Foreskin keratinocyte (primary cell): ENCODE measurements at places on chromosomes 2 and 18.
A peak's percentile ranks its signal among the peaks of the same experiment; 100 is the strongest.

GRCh38 chr2:239574434-239575156 lies 173.8 kb upstream of the HDAC4 start:
- no peak for DNase-seq

- DNase-seq = no peak
Observed at GRCh38 chr2:115624332-115624731, 1181.9 kb downstream of the DPP10 start.

DNA sequence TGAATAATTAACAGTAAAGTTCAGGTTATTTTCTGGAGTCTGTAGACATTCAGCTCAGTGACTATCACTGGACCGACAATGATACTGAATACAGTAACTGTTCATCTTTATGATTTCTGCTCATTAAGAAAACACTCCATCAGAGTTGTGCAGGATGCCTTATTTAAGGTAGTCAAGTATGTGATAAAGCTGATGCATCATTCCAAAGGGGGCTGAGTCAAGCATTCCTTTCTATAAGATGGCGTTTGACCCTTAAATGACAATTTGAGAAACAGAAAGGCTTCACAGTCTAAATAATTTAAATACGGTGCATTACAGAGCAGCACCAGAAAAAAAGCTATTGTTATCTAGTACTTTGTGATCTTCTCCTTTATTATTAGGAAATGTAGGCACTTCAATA lies 131.1 kb downstream of the CDH2 start:
- no peak for DNase-seq

DNA sequence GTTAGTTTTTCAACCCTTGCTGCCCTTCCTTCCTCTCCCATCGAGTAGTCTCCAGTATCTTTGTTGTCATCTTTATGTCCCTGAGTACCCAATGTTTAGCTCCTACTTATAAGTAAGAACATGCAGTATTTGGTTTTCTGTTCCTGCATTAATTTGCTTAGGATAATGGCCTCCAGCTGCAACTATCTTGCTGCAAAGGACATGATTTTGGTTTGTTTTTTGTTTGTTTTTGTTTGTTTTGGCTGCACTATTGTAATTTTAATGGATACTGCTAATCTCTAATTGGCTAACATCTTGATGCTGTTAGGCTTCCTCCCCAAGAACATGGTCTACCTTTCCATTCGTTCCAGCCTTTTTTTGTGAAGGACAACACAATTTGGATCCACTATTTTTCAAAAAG lies 31.2 kb upstream of the HNRNPLL start:
- no peak for DNase-seq

DNA sequence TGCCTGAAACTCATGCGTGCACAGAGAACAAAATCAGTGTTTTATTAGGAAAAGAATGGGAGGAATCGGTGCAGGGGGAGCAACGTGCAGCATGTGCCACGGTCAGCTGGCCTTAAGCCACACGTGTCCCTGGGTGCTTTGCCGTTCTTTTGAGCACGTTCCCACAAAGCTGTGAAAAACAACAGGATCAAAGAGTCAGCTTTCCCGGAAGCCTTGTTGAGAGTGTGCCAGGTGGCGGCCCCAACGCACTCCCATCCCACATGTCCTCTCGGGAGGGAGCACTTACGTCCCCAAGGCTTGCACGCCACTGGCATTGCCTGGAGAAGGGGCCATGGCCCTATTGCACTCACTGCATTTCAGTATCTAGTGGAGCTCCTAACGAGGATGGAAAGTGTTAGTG lies 511.2 kb downstream of the EIPR1 start:
- no peak for DNase-seq

- no peak for DNase-seq
Observed at GRCh38 chr2:98899041-98899702, 36.9 kb downstream of the CRACDL start.

- no peak for DNase-seq
Observed at GRCh38 chr18:45133276-45133675, 452.6 kb downstream of the SETBP1 start.

DNA sequence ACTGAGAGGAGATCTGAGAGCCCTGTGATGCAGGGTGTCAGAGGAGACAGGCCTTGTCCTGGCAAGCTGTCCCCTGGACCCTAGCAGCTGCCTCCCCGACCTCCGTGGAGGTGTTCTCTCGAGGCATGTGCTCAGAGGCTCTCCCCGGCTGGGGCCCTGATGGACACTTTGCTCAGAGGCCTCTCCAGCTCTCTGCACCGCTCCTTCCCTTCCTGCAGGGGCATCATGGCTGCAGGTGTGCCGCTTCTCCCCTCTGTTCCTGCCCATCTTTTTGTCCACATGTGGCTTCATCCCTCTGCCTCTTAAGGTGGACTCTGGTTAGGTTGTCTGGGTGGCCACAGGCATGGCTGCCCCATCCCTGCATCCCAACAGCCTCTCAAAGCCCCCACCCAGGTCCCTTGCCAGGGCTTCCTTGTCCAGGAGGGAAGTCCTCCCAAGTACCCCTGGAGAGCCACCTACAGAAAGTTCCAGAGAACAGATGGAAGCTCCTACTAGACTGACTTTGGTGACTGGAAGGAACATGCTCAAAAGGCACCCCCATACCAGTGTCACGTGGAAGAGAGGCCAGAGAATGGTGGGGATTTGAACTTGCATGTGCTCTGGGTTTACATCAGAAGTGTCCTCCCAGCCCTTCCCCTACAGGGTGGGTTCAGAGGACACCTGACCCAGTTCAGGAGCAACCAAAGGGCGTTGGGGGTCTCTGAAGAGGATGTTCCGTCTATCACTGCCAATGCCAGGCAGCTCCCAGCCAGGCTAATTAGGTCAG lies 120.4 kb downstream of the KLHL29 start:
- no peak for DNase-seq

DNA sequence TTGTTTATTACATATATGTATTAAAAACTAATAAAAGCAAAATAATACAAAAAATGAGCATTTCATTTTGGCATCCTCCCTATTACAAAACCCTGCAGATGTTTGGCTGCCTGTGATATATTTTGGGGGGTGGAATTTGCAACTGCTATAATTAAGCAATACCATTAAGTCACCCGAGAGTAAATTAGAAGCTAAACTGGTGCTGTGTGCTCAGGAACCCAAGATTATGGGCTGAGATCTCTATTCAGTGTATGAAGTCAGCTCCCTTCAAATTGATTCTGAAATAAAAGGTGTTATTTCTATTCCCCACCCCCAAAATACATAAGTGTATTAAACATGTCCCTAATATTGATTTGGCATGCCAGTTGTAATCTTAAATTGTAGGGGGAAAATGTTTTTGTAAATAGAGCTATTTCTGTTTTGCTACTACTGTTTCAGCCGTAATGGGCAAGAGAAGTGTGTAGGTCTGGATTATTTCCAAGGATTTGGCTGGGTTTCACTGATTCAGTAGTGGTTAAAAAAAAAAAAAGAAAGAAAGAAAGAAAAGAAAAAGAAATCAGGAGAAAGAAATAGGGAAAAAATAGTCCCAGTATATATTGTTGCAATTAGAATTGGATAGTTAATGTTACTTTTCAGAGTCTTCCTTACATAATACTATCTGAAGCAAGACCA lies 110.9 kb downstream of the SS18 start:
- no peak for DNase-seq

GRCh38 chr2:105447476-105447875 lies 48.6 kb upstream of the FHL2 start:
- peak; percentile 53 for DNase-seq

GRCh38 chr2:37091873-37092272 lies 7.6 kb downstream of the GPATCH11 start:
- DNase-seq = no peak

DNA sequence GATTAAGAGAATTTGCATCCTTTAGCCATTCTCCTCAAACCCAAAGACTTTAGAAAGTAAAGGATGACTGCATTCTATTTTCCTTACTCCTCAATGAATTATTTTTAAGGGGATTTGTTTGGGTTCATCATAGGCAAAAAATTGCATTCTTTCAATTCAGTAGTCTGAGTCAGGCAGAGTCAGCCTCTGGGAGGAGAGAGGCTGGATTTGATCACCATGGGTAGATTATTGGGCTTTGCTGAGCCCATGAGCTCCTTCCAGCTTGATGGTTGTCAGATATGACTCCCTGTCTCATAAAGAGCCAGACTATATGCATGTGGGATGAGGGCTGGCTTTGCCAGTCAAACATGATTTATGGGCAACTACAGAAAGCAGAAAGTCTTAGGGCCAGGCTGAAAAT lies 101.2 kb downstream of the KCNS3 start:
- peak; percentile 19 for DNase-seq

DNA sequence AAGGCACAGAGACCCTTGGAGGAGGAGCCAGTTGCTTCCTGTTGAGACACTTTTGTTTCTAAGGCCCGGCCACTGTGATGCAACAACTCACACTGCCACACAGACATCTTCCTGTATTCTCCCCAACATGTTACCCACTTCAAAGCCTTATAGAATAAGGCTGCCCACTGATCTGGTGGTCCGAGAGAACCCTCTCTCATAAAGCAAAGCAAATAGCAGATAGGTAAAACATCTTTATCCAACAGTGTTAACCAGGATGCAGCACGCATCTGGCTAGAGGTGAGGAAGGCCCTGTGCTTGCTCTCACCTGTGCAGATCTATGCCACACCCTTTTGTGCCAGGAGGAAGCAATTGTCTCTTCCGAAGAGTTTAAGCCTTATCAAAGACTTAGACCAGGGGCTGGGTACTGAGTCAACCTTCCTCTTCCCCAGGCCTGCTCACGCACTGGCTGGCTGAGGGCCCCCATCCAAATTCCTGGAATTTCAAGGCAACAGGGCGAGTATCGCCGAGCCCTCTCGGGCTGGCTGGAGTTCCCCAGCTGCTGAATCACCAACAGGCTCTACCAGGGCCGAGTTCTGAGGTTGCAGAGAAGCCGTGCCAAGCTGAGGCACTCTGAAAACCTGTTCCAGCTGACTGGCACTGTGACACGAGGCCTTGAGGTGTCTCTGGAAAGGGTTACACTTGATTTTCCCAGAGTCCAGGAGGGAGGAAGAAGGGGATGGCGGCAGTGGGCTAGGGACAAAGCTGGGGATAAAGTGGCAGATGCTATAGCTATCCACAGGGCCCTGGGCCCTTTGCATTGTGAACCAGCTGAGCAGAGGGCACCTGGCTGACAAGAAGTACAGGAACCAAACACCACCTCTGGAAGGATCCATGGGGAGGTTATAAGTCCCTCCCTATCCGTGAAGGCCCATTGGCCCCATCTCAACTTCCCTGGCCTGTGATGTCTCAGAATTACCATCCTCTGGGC lies 29.3 kb downstream of the TGFA start:
- DNase-seq = peak; percentile 98

GRCh38 chr2:85647823-85648526 lies 20.0 kb downstream of the SFTPB start:
- no peak for DNase-seq

GRCh38 chr2:49049161-49049560 lies 105.2 kb downstream of the FSHR start:
- DNase-seq = no peak

DNA sequence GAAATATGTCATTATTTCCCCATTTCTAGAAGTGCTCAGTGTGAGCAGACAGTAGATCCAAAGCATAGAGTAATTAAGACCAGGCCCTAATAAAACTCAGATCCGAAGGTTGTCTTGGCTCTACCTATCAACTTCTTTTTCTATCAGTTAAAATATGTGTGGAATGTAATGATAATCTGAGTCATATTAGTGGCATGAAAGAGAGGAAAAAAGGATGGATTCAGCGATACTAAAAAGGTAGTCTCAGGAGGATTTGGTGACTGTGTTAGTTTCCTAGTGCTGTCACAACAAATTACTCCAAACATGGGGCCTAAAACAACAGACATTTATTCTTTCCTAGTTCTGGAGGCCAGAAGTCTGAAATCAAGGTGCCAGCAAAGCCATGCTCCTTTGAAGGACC lies 103.7 kb upstream of the NABP1 start:
- no peak for DNase-seq

- DNase-seq = no peak
Observed at GRCh38 chr2:121794233-121794632, 38.8 kb downstream of the TSN start.

GRCh38 chr2:191023235-191023679 lies 9.3 kb upstream of the STAT1 start:
- DNase-seq = no peak

DNA sequence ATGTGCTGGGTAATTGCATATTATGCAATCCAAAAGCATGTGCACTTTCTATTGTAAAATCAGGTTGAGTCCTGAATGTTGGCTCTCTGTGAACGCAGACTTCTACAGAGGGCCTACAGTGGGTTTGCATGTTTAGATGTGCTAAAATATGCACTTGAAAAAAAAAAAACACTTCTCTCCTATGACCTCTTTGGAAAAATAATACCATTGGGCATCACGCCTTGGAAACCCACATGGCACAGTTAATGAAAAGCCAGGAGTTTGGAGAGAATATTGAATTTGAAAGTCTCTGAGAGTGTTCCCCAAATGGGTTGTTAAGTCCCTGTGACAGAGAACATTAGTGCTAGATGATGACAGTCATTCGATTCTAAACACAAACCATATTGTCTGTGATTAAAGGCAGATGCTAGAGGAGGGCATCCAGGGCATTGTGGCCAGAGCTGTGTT lies 710.4 kb upstream of the PIK3C3 start:
- DNase-seq = no peak

DNA sequence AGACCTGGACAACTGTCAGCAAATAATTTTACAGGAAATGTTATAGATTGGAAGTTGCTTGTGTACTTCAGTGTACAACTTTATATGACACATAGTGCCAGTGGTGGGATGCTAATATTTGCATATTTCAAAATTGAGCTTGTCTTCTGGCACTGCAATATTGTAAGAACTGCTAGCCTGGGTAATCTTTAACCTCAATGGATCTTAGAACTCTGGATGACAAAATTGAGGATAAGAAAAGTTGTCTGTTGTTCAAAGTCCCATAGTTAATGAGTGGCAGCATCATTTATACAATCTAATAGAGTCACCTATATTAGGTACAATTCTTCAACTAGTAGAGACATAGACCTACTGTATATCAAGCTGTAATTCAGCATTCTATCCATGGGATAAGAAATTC lies 110.3 kb downstream of the MEIS1 start:
- DNase-seq = no peak

DNA sequence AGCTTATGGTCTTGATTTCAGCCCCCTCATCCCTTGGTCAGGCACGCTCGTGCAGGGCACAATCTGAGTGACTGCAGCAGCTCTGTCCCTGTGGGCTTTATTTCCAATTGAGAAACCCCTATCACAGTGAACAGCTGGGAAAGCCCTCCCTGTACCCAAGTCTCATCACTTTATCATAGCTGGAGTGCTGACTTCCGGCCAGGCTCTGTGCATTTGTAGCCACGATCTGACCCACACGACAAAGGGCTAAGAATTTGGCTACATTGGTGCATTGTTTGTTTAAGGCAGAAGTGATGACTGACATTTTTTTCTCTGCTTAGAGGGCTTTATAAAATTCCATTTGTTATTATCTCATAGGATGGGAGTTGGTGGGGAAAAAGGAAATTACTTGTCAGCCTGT lies 184.4 kb downstream of the KCNS3 start:
- DNase-seq = no peak
